ENCODE measurements at places on chromosomes 5 and 9.

DNA sequence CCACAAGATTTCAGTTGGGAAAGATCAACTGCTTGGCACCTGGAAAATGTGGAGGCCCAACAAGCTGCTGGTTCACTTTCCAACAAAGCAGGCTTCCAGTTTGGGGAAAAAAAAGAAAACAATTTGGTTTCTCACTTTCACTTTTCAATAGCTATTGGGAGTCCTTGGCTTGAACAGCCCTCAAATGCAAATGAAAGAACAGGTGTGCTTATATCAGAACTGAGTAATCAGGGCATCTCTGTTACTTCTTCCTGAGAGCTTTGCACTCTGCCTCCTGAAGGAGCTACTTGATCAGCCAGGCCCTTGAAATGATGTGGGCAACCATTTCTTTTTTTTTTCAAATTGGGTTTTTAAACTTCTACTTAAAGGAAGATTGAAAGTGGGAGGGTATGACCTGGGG is 73.5 kb downstream of the MFAP3 start:
- no peak for DNase-seq

DNA sequence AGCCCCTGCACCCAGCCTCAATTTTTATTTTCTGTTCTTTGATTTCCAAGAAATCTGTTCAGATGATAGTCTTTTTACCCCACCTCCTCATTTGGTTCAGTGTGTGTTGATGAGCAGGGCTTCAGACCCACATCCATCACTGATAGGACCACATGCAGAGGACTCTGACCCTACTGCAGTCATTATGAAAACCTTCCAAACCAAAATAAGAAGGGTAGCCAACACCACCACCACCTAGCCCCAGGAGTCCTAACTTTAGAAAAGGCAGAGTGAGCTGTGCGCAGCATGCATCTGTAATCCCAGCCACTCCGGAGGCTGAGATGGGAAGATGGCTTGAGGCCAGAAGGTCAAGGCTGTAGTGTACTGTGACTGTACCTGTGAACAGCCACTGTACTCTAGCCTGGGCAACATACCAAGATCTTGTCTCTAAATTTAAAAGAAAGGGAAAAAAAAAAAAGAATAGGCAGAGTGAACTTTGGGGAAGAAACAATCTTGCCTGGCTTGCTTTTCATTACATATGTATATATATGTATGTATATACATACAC is 13.0 kb downstream of the CDKN2AIPNL start:
- no peak for DNase-seq

DNA sequence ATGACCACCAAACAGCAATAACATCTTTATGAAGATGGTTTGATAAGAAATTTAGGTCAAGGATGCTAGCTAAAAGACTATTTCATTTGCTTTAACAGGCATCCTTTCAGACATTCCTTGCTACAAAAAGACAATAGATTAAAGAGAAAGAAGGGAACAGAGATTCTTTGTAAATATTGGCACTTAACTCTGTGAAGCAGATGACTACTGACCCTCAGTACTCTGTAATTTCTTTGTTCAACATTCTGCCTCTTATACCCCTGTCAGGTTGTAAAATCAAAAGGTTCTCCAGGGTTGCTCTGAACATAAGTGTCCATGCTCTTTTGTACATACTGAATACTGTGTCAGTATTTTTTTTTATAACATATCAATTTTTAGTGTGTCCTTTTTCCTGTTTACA is 610.6 kb upstream of the GRAMD2B start:
- no peak for DNase-seq

- peak; percentile 42 for DNase-seq
These were observed 124.0 kb upstream of the PJA2 start for GRCh38 chr5:109533751-109534272.

GRCh38 chr5:147754372-147755122 is 28.0 kb downstream of the JAKMIP2 start:
- DNase-seq = no peak

DNA sequence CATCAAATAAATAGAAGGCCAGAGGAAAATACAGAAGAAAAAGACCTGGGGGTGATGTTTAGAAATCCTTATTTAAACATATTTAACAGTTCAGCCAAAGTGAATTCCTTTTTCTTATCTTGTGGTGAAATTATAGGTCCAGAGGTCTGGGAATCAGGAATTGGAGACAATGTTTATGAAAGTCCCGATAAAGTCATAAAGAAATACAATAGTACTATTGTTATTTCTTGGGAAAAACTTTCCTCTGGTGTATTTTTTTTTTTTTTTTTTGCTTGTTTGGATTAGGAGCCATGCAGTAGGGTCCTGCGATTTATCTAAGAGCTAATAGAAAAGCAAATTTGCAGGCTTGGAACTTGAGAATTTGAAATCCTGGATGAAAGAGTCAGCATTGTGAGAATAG is 426 bp downstream of the C7 start:
- DNase-seq = no peak

DNA sequence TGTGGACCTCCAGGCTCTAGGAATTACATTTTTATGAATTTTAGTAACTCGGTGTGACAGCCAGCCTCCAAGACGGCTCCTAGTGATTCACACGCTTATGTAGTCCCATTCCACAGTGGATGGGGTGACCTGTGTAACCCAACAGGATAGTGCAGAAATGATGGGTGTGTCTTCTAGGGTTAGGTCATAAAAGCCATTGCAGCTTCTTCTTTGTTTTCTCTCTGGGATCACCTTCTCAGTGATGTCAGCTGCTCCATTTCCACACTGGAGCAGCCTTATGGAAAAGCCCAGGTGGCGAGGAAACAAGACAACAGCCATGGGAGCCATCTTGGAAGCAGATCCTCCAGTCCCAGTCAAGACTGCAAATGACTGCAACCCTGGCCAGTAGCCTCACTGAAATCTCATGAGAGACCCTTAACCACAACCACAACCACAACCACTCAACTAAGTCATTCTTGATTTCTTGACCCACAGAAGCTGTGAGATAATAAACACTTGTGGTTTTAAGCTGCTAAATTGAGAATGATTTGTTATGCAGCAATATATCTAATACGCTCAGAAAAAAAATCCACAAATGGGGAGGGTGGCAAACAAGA is 5.1 kb upstream of the GNPDA1 start:
- peak; percentile 75 for DNase-seq

- DNase-seq = no peak
These were observed 76.6 kb upstream of the MAST4 start for GRCh38 chr5:66519626-66520025.

GRCh38 chr5:12902611-12903010 is 998.4 kb upstream of the CTNND2 start:
- no peak for DNase-seq

GRCh38 chr5:168654211-168654721 is 75.1 kb upstream of the PANK3 start:
- peak; percentile 75 for DNase-seq

GRCh38 chr5:55692106-55692417 is 20.1 kb downstream of the SLC38A9 start:
- no peak for DNase-seq

DNA sequence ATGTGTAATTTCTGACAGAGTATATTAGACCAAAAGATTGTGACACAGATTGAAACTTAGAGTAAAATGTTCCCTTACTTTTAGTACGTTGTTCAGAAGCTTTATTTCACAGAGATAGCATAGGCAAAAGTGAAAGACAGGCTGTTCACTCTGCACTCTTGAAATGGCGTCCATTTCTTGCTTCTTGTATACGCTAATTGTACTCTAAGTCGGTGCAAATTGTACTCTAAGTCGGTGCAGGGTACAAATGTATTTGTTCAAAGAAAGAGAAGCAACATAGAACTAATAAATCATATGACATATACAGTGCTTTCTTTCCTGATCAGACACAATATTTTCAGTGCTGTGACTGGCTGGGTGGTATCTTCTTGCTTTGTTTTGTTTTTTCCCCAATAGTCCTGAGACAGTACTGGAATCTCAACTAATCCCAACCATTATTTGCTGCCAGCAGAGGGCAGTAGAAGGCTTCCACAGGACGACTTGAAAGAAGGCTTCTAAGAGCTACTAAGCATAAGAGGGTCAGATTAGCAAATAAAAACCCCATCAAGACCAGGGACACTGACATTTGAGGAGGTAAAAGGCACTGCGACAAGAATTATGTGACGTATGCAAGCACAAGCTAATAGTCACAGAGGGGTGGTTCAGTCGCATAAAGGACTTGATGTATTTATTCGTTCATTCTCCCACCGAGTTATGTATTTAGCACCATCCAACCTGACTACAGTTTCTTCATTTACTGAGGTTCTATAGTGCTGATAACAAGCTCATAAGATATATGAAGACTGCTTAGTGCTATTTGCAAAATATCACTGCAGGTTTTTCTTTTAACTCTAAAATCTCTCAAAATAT is 831.8 kb downstream of the TAF11L14 start:
- DNase-seq = peak; percentile 54

GRCh38 chr9:19992556-19992955 is 203.7 kb upstream of the SLC24A2 start:
- peak; percentile 86 for DNase-seq

GRCh38 chr9:137581361-137582285 is 2.9 kb upstream of the DPH7 start:
- DNase-seq = no peak

GRCh38 chr5:6551955-6552313 is 80.9 kb downstream of the NSUN2 start:
- DNase-seq = no peak

DNA sequence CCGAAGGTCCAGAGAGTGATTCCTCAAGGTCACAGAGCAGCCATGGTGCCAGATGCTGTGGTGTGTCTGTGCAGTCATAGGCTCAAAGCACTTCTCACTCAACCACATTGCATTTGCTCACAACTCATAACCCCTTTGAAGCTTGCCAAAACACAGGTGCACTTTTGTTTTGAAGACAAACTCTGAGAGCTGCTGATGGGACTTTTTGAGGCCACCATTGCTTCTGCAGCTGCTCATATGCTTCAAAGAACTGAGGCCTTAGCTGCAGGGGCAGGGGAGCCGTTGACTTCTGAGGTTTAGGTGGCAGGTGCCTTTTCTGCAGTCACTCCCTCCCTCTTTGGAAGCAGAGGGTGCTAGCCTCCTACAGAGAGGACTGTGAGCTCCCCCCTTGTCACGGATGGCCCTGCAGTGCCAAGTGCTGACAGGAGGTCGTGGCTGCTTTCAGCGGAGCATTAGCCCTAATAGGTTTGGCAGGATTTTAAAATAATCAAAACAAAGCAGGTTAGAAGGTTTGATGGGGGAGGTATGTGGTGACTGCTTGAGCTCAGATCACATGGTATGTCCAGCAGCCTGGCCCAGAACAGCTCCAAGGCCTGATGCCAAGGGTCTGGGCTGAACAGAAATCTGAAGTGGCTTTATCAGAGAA is 232.1 kb downstream of the MAN2A1 start:
- DNase-seq = no peak

DNA sequence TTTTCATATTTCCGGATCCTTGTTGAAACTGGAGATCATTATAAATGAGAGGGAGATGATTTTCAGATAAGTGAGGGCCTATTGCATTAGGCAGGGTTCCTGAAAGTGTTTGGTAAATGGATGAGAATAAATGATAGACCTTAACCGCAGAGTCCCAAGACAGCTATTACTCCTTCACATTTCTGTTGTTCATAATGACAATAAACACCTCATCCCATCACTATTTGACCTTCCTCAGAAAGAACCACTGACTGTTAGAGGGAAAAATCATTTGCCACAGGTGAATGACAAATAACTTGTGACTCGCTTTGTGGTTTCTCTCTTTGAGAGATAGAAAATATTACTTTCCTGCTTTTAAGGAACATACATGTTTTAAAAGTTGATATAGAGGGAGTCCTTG is 47.3 kb upstream of the TRMT10B start:
- DNase-seq = peak; percentile 73

GRCh38 chr9:20995616-20996015 is 35.8 kb downstream of the HACD4 start:
- no peak for DNase-seq

DNA sequence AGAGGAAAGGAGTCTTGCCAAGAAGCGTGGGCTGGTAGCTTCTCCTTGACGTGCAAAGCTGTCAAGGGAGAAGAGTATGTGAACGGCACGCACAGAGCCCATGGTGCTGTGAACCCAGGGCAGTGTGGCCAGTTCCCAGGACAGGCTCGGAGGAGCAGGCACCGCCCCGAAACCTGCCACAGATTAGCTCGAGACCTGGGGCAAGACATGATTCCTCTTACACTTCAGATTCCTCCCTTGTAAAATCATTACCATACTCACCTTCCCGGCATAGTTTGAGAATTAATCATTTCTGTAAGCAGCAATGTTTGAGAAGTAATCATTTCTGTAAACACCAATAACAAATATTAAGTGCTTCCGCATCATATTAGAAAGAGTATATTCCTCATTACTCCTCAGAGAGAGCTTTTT is 19.9 kb downstream of the GOLM1 start:
- DNase-seq = no peak

DNA sequence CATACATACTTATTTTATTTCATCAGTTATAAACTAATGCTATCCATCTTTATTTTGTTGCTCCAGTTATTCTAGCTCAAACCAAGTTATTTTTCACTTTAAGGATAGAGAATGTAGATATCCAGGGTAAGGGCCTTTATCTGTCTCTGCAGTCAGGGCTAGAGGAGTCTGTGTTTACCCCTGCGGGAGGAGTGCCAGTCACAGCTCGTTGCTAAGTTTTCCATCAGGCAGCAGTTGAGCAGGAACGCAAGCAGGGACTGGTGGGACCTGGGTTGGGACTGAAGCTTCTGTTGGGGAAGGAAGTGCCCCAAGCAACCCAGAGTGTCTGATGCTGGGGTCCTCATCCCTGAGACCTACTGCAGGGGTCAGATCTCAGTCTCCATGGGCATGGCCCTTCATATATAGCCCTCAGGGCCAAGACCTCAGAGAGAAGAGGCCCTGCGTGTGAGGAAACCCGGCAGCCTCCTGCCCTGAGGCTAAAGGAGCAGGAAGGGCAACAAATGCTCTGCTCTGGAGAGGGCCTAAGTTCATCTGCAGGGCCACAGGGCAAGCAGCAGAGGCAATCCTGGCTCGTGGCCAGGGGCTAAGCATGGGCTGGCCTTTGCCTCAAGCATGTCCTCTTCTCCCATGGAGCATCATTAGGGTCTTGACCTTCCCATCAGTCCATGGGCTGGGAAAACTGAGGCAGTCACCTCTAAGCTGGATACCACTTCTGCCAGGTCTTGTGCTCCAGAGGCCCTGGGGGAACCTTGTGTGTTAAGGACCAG is 6.6 kb downstream of the SLC22A4 start:
- DNase-seq = no peak

DNA sequence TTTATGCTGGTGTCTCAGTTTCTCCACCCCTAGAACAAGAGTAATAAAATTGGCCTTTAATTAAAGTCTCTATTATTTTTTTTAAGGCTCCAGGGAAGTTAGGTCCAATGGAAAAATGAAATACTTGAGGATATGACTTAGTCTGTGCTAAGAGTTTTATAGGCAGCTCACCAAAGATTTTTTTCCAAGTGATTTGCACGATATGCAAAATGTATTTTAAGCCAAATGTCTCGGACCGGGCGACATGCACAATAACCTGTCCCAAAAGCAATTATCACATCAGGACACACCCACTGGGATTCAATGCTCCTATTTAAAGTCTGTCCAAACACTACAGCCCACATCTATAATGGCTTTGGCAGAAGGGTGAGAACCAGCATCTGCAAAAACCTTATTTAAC is 136.1 kb upstream of the ANKH start:
- peak; percentile 31 for DNase-seq

All from fibroblast of skin of right biceps (primary cell).